ENCODE measurements at places on chromosomes 13 and 19. TPM values are rescaled to one million over a fixed set of nuclear protein-coding genes. Genes with fewer than 3 reads are reported as not detected.

THAP8 gene
- total RNA-seq, result 4.2 TPM

DNA sequence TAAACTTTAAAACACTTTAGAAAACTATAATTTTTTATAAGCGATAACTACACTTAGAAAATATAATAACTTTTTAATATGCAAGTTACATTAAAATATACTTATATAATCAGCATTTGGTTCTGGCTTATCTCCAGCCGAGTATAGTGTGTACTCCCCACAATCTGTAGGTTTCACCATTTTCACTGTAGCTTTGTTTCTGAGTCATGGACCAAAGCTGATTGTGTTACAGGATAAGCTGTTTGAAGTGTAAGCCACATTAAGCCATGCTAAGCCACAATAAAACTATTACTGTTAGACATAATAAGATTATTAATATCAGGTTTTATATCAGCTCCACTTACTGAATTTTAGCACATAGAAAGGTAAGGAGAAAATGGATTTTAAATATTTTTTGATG, 43.8 kb downstream of the CCDC122 start:
- H3K27me3 ChIP-seq, result no peaks in the 10 kb centered on the region
- no peaks in the 10 kb centered on the region for H3K36me3 ChIP-seq
- no peak for DNase-seq
- no peaks in the 10 kb centered on the region for H3K4me1 ChIP-seq
- H3K27ac ChIP-seq, result no peak overlapping the region
- no peak overlapping the region for H3K4me3 ChIP-seq

DNA sequence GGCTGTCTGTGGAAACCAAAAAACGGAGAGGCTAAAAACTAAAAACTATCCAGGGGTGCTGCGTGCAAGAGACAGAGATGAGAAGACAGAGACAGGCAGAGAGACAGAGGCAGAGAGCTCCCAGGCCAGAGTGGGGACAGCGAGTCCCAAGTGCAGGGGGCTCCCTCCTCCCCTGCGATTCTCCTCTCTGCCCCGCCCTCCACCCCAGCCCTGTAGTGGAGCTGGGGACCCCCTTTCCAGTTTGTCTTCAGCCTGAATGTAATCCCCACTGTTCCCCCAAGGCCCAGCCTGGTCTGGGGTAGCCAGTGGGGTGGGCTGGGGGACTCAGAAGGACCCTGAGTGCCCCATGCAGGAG, 2.0 kb downstream of the NFIC start:
- no peaks in the 10 kb centered on the region for H3K36me3 ChIP-seq
- no peak for DNase-seq
- no peaks in the 10 kb centered on the region for H3K27me3 ChIP-seq
- H3K27ac ChIP-seq, result peak overlapping the region; percentile 97
- H3K4me3 ChIP-seq, result peak overlapping the region; percentile 89
- H3K4me1 ChIP-seq, result peaks cover 86% of the 10 kb centered on the region

GRCh38 chr19:22523940-22524339, 101.8 kb upstream of the ZNF98 start:
- no peaks in the 10 kb centered on the region for H3K36me3 ChIP-seq
- no peak overlapping the region for H3K27ac ChIP-seq
- DNase-seq, result no peak
- H3K27me3 ChIP-seq, result peaks cover 15% of the 10 kb centered on the region
- no peaks in the 10 kb centered on the region for H3K4me1 ChIP-seq

- peak overlapping the region; percentile 28 for H3K27ac ChIP-seq
- DNase-seq, result no peak
- no peaks in the 10 kb centered on the region for H3K27me3 ChIP-seq
- H3K36me3 ChIP-seq, result no peaks in the 10 kb centered on the region
Observed at GRCh38 chr19:15288146-15288963, 44.0 kb downstream of the BRD4 start.

TYROBP gene
- 26.2 TPM for total RNA-seq

DNA sequence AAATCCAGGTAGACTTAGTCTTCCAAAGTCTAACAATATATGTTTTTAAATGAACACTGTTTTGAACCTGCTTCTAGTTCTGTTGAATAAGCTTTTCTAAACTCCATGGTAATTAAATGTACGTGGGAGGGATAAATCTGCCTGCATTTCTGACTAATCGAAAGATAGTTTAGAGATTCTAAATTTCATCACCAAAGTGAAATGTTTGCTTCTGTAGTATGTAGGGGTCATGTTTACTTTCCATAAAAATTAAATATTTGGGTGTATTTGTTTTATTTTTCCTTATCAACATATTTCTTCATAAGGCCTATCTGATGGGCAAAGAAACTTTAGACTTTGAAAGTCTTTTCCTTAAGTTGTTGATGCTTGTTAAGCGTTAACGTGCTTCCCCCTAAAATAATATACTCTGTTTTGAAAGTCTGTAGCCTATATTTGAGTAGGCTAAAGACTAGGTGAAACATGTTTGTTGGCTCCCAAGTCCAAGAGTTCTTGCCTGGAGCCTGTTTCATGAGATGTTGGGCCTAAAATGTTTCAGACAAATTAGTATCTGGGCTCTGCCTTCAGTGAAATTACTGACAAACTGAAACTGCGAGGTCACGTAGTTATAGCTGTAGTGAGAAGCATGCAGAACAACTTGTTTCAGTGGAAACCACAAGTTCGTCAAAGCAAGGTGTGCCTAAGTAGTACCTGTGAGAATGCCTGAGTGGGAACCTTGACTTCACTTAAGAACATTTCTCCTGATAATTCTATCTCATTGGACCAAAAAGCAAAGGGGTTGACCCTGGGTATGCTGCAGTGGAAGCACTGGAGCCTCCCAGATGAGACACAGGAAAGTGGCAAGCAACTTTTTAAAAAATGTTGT, 126.2 kb downstream of the LMO7 start:
- H3K27ac ChIP-seq, result peak overlapping the region; percentile 78
- H3K27me3 ChIP-seq, result no peaks in the 10 kb centered on the region
- peak overlapping the region; percentile 62 for H3K4me3 ChIP-seq
- no peaks in the 10 kb centered on the region for H3K36me3 ChIP-seq
- DNase-seq, result no peak

GRCh38 chr13:112054616-112055015, 12.3 kb upstream of the SOX1 start:
- no peak overlapping the region for H3K4me3 ChIP-seq
- no peaks in the 10 kb centered on the region for H3K36me3 ChIP-seq
- H3K27me3 ChIP-seq, result peaks cover 100% of the 10 kb centered on the region
- peaks cover 39% of the 10 kb centered on the region for H3K4me1 ChIP-seq
- no peak overlapping the region for H3K27ac ChIP-seq

GRCh38 chr13:79725841-79726240, 244.9 kb downstream of the NDFIP2 start:
- H3K27ac ChIP-seq, result no peak overlapping the region
- peaks cover 34% of the 10 kb centered on the region for H3K4me1 ChIP-seq
- H3K4me3 ChIP-seq, result no peak overlapping the region
- no peaks in the 10 kb centered on the region for H3K36me3 ChIP-seq
- H3K27me3 ChIP-seq, result no peaks in the 10 kb centered on the region

- no peak overlapping the region for H3K4me3 ChIP-seq
- H3K36me3 ChIP-seq, result no peaks in the 10 kb centered on the region
- peaks cover 95% of the 10 kb centered on the region for H3K27me3 ChIP-seq
- no peaks in the 10 kb centered on the region for H3K4me1 ChIP-seq
- no peak for DNase-seq
- no peak overlapping the region for H3K27ac ChIP-seq
Observed at GRCh38 chr19:7778081-7778480, 15.0 kb downstream of the CLEC4M start.

- peak overlapping the region; percentile 34 for H3K4me3 ChIP-seq
- DNase-seq, result no peak
- H3K27me3 ChIP-seq, result no peaks in the 10 kb centered on the region
- H3K27ac ChIP-seq, result peak overlapping the region; percentile 85
- H3K4me1 ChIP-seq, result peaks cover 72% of the 10 kb centered on the region
Observed at GRCh38 chr19:45514376-45515051, 7.2 kb downstream of the VASP start.

PODNL1 gene
- 1.9 TPM for total RNA-seq

DNA sequence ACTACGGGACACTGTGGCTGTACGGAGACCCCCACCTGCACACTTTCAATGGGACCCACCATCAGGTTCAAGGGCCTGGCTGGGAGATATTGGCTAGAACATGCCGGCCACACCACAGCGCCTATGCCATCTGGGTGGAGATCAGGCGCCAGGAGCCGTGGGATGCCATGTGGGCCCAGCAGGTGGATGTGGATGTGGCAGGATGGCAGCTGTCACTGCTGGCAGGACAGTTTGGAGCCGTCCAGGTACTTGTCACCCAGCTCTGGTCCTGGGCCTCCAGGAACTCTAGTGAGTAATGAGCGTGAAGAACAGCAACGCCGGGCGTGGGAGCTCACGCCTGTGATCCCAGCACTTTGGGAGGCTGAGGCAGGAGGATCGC, 15.7 kb upstream of the FXYD3 start:
- no peak overlapping the region for H3K4me3 ChIP-seq
- peaks cover 4% of the 10 kb centered on the region for H3K4me1 ChIP-seq
- DNase-seq, result no peak
- no peaks in the 10 kb centered on the region for H3K36me3 ChIP-seq
- H3K27me3 ChIP-seq, result no peaks in the 10 kb centered on the region

ZNF625 gene
- total RNA-seq, result 4.0 TPM

GRCh38 chr19:9250630-9251029, at the start of gene OR7E24:
OR7E24 (plus strand) TSS chr19:9250930; CDS start chr19:9251044, 114 bp downstream.
- no peaks in the 10 kb centered on the region for H3K4me1 ChIP-seq
- H3K36me3 ChIP-seq, result no peaks in the 10 kb centered on the region
- no peak for DNase-seq
- peaks cover 19% of the 10 kb centered on the region for H3K27me3 ChIP-seq
- H3K4me3 ChIP-seq, result no peak within 1 kb of the TSS

DNA sequence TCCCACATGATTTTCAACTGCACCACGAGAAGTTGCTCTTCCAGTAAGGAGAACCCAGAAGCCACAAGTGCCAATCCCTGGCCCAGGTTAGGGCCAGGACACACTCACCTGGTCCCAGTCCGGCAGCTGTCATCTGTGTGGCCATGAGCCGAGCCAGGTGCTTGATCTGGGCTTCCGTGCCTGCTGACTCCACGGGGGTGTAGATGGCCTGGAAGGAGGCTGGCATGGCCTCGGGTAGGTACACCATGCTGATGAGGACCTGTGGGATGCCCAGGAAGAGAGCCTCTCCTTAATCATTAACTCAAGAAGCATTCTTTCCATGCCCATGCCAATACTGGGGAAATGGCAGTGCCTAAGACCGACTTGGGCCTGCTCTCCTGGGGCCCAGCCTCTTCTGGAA, 19.9 kb upstream of the RSPH6A start:
- DNase-seq, result no peak
- no peaks in the 10 kb centered on the region for H3K27me3 ChIP-seq
- H3K27ac ChIP-seq, result no peak overlapping the region
- peaks cover 100% of the 10 kb centered on the region for H3K36me3 ChIP-seq

- H3K4me1 ChIP-seq, result no peaks in the 10 kb centered on the region
- H3K27ac ChIP-seq, result no peak overlapping the region
- no peak overlapping the region for H3K4me3 ChIP-seq
- peaks cover 26% of the 10 kb centered on the region for H3K36me3 ChIP-seq
- no peaks in the 10 kb centered on the region for H3K27me3 ChIP-seq
Observed at GRCh38 chr19:53224606-53225005, 30.1 kb downstream of the ZNF677 start.

GRCh38 chr19:30752201-30752600, 380.0 kb downstream of the ZNF536 start:
- no peaks in the 10 kb centered on the region for H3K27me3 ChIP-seq
- DNase-seq, result no peak
- peaks cover 14% of the 10 kb centered on the region for H3K4me1 ChIP-seq
- H3K36me3 ChIP-seq, result no peaks in the 10 kb centered on the region
- H3K4me3 ChIP-seq, result no peak overlapping the region

GRCh38 chr19:1871630-1872029, 8.3 kb upstream of the KLF16 start:
- peaks cover 3% of the 10 kb centered on the region for H3K36me3 ChIP-seq
- no peak for DNase-seq
- H3K4me1 ChIP-seq, result peaks cover 51% of the 10 kb centered on the region
- H3K4me3 ChIP-seq, result no peak overlapping the region
- no peaks in the 10 kb centered on the region for H3K27me3 ChIP-seq

DNA sequence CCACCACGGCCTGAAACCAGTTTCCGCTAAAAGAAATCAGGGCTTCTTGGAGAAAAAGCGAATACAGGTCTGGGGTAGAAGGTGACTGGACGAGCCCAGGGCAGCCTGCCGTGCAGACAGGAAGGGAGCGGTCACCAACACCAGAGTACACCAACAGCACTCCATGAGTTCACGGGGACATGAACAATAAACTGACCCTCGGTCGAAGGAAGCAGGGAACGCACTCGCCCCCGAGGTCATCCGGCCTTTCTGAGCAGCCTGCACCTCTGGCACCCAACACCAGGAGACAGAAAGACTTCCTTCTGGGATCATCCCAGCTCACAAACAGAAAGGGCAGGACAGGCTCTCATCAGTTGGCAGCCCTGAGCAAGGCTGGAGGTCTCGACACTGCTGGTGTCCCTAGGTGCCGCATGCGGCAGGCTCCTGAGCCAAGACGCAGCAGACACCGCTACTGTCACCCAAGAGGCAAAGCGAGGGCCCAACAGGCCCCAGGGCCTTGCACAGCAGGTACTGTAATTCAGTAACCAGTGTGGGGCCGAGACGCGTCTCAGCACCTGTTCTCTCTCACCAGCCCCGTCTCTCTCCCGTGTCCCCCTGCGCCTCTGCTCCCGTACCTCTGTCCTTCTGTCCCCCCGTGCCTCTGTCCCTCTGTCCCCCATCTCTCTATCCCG, 18.0 kb downstream of the DCUN1D2 start:
- H3K27me3 ChIP-seq, result no peaks in the 10 kb centered on the region
- peak overlapping the region; percentile 89 for H3K27ac ChIP-seq
- peaks cover 55% of the 10 kb centered on the region for H3K4me1 ChIP-seq
- H3K4me3 ChIP-seq, result peak overlapping the region; percentile 47
- H3K36me3 ChIP-seq, result peaks cover 70% of the 10 kb centered on the region

OLFM2 gene
- total RNA-seq, result 1.7 TPM

DNA sequence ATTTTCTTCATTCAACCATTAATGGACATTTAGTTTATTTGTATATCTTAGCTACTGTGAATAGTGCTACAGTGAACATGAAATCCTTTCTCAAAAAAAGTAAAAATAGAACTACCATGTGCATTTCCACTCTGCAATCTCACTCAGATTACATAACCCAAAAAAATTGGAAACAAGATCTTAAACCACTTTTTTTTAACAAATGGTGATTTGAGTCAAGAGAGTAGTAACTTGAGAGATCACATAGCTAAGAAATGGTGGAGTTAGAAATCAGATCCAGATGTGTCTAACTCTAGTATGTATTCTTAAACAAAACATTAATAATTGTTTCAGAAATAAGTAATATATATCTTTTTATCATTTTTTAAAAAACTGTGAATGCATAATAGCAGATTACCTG, 318.3 kb upstream of the SGCG start:
- no peak for DNase-seq
- no peaks in the 10 kb centered on the region for H3K4me1 ChIP-seq
- no peak overlapping the region for H3K27ac ChIP-seq

CYP2S1 gene
- total RNA-seq, result 0.44 TPM

CCL25 gene
- not detected for total RNA-seq

GRCh38 chr13:93956426-93956825, 523.1 kb downstream of the DCT start:
- no peak for DNase-seq
- H3K4me1 ChIP-seq, result no peaks in the 10 kb centered on the region
- H3K27ac ChIP-seq, result no peak overlapping the region
- no peaks in the 10 kb centered on the region for H3K27me3 ChIP-seq
- H3K36me3 ChIP-seq, result no peaks in the 10 kb centered on the region

ZFP30 gene
- total RNA-seq, result 7.7 TPM

ZNF546 gene
- 7.8 TPM for total RNA-seq
